Endothelial cell of umbilical vein (primary cell): ENCODE measurements at places on chromosomes 11 and 22.
A peak's percentile ranks its signal among the peaks of the same experiment; 100 is the strongest.

GRCh38 chr11:110891411-110891810 lies 179.2 kb upstream of the ARHGAP20 start:
- no peak for DNase-seq

DNA sequence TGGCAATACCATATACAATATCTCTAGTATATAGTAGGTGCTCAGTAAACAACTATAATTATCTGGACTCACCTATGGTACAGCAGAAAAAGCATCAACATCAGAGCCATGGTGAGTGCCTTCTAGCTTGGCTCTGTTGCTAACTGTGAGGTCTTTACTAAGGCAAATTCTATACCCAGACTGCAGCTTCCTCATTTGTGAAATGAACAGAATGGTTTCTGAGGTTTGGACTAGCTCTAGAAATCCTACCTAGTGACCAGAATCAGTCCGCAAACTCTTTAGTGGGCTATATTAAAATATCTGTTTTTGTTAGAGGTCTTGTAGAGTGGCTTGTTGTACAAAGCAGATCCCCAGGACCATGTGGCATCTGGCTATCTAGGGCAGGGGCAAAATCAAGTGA lies 3.7 kb downstream of the MS4A1 start:
- DNase-seq = no peak

DNA sequence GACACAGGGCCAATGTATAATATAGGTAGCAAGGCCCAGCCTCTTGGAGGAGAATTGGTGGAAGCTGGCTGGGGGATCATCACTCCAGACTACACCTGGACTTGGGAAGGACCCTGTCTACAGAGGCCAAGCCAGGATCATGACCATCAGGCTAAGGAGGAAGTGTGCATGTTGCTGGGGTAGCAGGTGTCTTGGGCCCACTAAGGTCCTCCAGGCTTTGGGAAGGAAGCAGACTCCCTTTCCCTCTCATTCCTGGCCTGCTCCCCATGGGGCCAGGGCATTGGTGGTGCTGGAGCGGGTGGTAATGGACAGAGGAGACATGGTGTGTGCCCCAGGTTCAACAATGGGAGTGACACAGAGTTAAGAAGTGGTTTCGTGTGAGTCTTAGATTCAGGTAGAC lies 16.0 kb upstream of the TUB start:
- no peak for DNase-seq

- no peak for DNase-seq
These were observed 24.2 kb downstream of the MUC5AC start for GRCh38 chr11:1181853-1182535.

- no peak for DNase-seq
These were observed 26.5 kb upstream of the CCDC188 start for GRCh38 chr22:20177217-20177911.

- peak; percentile 15 for DNase-seq
These were observed 53.2 kb upstream of the FAM181B start for GRCh38 chr11:82786836-82787235.

DNA sequence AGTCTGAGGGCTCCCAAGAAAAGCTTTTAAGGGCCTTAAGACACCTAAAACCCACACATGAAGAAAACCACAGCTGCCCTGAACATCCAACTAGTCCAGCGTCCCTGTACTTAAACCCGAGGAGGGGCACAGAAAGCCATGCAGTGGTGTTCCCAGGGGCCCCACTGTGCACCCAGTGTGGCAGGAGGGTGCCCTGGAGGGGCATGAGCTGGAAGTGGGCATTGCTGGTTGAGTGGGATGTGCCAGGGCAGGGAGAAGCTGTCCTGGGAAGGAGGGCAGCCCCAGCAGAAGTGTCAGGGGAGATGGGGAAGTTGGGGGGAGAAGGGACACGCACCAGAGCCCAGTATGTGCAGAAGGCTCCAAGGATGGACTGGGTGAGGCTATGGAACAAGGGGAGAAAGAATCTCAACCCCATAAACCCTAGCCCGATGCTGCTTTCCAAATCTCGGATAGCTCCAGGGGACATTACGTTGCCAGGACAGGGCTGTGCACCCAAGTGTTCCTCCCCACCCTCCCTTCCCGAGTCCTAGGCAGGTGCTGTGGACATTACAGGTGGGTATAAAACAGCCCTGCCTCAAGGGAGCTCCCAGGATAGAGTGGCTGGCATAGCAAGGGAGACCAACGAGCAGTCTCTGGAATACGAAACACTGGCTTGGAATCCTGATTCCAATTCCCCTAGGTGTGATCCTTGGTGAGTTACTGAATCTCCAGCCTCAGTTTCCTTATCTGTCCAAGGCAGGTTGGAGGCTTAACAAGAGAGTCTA lies 44.2 kb downstream of the SHANK2 start:
- no peak for DNase-seq

GRCh38 chr11:65637794-65638419 lies at the start of gene SIPA1:
Gene SIPA1 (plus strand): TSS chr11:65638101. CDS start chr11:65640922, 2,821 bp downstream.
- DNase-seq = peak; percentile 96

GRCh38 chr22:22463855-22464540 lies 44.5 kb downstream of the ZNF280B start:
- peak; percentile 54 for DNase-seq

DNA sequence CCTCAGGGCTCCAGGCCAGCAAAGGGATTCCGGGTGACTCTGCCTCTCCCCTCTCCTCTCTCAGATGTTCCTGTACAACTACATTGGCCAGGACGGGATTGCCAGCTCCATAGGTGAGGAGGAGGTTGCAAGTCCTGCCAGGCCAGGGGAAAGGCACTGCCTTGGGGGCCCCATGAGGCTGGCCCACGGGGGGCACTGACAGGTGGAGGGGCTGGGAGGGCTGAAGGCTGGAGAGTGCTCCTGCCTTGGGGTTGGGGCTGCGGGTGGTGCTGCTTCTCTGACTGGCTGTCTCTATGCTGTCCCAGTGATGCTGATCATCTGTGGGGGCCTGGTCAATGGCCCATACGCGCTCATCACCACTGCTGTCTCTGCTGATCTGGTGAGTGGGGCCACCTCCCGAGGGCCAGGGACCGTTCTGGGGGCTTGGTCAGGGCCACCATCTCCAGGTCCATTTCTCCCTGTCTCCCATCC lies 21.7 kb downstream of the SLC37A2 start:
- no peak for DNase-seq

- no peak for DNase-seq
These were observed 38.0 kb downstream of the IGF2 start for GRCh38 chr11:2101171-2101675.

- DNase-seq = no peak
These were observed 29.2 kb downstream of the CPT1A start for GRCh38 chr11:68812526-68812925.

- no peak for DNase-seq
These were observed 42.5 kb downstream of the ABCC8 start for GRCh38 chr11:17434108-17434507.

GRCh38 chr11:84833488-84834088 lies 793.6 kb downstream of the DLG2 start:
- DNase-seq = no peak
